ENCODE measurements at places on chromosomes 5 and 9.
A peak's percentile ranks its signal among the peaks of the same experiment; 100 is the strongest.

- DNase-seq, result peak; percentile 78
These were observed 23.1 kb downstream of the SLC25A25 start for GRCh38 chr9:128091144-128091543.

DNA sequence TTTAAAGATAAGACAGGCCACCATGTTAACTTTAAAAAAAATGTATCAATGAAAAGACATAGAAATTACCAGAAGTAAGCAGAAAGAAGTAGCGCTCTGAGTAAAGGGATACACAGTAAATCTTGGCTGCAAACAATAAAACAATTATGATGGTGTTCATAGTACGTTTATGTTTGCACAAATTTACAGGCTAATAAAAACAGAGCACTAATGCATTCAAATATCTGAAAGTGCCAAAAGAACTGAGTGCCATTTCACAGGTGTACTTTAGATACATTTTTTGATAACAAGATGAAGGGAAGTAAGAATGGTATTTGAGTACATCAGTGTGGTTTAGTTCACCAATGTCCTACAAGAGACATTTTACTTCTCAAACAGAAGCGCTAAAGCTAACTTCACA is 32.9 kb upstream of the ALDH1A1 start:
- no peak for DNase-seq

DNA sequence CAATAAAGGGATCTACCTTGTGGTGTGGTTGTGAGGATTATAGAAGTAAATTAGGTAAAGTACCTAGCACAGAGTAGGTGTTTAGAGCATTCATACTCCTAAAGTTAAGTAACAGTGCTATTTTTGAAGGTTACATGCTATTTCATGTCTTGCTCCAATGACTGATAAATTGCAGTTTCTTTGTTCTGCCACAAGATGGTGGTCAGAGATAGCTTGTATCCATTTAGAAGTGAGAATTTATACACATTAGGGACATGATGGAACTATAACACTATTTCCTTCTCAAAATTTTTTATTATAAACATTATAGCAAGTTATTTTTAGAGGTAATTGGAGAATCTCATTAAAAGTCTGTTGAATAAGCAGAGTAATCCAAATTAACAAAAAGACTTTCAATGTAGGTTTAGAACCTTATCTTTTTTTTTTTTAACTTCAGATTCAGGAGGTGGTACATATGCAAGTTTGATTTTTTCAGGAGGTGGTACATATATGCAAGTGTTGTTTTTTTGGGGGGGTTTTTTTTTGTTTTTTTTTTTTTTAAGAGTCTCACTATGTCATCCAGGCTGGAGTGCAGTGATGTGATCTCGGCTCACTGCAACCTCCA is 17.1 kb downstream of the MTREX start:
- DNase-seq, result peak; percentile 60

DNA sequence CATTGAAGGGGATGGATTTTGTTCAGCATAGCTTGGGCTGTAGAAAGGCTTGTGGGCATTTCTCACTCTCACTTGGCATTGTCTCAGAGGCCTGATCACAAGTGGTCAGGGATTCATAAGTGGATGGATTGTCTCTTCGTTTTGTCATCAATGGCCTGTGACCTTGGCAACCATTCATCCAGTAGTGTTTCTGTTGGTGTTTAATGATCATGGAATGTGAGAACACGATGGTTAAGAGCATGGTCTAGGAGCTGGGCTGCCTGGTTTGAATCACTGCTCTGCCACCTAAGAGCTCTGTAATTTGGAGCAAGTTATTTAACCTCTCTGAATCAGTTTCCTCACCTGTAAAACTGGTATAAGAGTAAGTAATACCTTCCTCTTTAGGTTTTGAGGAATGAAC is 430.1 kb upstream of the MEF2C start:
- peak; percentile 75 for DNase-seq

- DNase-seq, result peak; percentile 35
These were observed 124.6 kb downstream of the ROR2 start for GRCh38 chr9:91825422-91825821.

- DNase-seq, result no peak
These were observed 1404.3 kb downstream of the MAT2B start for GRCh38 chr5:164909673-164910072.

- no peak for DNase-seq
These were observed 148.4 kb downstream of the NFIB start for GRCh38 chr9:14165376-14166035.

DNA sequence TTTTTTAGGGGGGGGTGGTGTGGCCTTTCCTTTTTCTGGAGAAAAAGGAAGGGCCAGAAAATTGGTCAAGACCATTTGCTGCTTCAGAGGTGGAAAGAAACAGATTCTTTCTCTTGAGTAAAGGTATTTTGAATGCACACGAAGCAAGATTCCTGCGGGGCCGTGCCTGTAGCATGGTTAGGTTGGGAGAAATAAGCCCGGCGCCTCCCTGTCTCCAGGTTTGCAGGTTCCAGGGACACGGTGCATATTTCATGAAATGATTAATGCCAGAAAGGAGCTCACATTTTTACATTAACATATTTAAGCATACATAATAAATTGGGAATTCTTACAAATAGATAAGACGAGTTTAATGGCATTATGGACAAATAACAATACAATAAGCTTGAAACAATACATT is 409.5 kb upstream of the IRX1 start:
- no peak for DNase-seq

GRCh38 chr9:89942643-89943042 is 337.8 kb downstream of the GADD45G start:
- no peak for DNase-seq

DNA sequence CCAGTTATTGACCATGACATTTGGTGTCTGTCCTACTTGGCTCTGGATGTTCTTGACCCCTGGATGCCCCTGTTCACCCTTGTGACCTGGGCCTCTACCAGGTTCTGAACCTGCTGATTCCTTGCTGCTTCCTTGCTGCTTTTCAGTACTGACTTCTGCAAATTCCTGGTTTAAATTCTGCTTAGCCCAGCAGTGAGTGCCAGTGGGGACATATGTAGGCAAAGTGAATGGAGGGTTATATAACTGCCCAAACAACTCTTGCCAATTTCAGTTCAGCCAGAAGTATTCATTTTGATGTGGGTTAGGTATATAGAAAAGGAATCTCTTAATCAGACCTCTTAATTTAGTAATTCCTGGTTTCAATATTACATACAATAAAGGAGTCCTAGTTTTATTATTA is 220.6 kb downstream of the TAF11L14 start:
- no peak for DNase-seq

DNA sequence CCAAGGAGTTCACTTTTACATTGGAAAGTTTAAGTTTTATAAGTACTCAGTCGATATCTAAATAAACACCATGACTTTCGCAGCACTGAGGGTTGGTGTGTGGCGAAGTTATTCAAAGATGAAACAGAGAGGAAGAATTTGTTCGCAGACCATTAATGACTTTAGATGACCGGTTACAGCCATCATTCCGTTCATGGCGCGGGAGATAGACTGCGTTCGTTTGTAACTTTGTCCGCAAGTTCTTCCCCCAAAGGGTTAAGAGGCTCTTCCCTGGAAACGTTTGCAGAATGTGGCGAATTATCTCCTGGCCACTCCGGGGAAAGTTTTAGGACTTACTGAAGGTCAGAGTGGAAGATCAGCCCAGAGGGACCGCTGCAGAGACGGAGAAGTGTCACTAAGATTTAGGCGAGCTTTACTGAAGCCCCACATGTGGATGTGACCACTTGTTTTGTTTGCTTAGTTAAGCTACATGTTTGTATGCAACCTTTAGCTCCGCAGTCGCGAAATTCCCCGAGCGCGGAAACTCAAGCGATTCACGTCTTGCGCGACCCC is 2.2 kb upstream of the FOXD1 start:
- peak; percentile 45 for DNase-seq

GRCh38 chr5:57524348-57525060 is 41.9 kb upstream of the ACTBL2 start:
- DNase-seq, result no peak

Data from fibroblast of skin of back (primary cell).